ENCODE measurements at places on chromosomes 11 and 22. TPM values are rescaled to one million over a fixed set of nuclear protein-coding genes. Genes with fewer than 3 reads are reported as not detected.

Gene RIMBP3B
- polyA plus RNA-seq = 0.15 TPM

Gene RBMXL2
- polyA plus RNA-seq = not detected

Gene RASL10A
- not detected for polyA plus RNA-seq

Gene GGT5
- not detected for polyA plus RNA-seq

Gene SYT8
- polyA plus RNA-seq = not detected

Gene LARGE2
- polyA plus RNA-seq = not detected

Gene OR5F1
- polyA plus RNA-seq = not detected

Gene APOA5
- not detected for polyA plus RNA-seq

Gene CYTH4
- polyA plus RNA-seq = not detected

Gene P2RX3
- not detected for polyA plus RNA-seq

Gene SCGB1A1
- polyA plus RNA-seq = not detected

Gene BIK
- not detected for polyA plus RNA-seq

Gene KDELR3
- polyA plus RNA-seq = 0.45 TPM

Gene STIP1
- 43.6 TPM for polyA plus RNA-seq

Gene SVIP
- polyA plus RNA-seq = 44.9 TPM

Gene AMBRA1
- 2.7 TPM for polyA plus RNA-seq

Gene RIMBP3C
- polyA plus RNA-seq = not detected

Gene HOATZ
- not detected for polyA plus RNA-seq

Gene BAIAP2L2
- polyA plus RNA-seq = not detected

Gene OR8D4
- polyA plus RNA-seq = not detected

Gene SNX32
- polyA plus RNA-seq = 4.6 TPM

Gene MRGPRX4
- not detected for polyA plus RNA-seq

Gene OR8A1
- not detected for polyA plus RNA-seq

Gene FOXRED1
- 23.0 TPM for polyA plus RNA-seq

Gene SYTL2
- polyA plus RNA-seq = 6.2 TPM

Gene ASCL3
- polyA plus RNA-seq = not detected

Gene ARFIP2
- polyA plus RNA-seq = 9.2 TPM

Gene INS
- not detected for polyA plus RNA-seq

Gene OR52A1
- polyA plus RNA-seq = not detected

Gene ANGPTL5
- 0.42 TPM for polyA plus RNA-seq

Gene DUSP8
- polyA plus RNA-seq = 0.62 TPM

Gene AIFM3
- polyA plus RNA-seq = 3.9 TPM

Gene APOBEC3G
- polyA plus RNA-seq = not detected

Gene PGM2L1
- 3.3 TPM for polyA plus RNA-seq

Gene TMA7B
- not detected for polyA plus RNA-seq

Gene KRTAP5-11
- polyA plus RNA-seq = 2.2 TPM

Measured in Purkinje cell (primary cell).